ENCODE measurements at places on chromosomes 12 and 14.

DNA sequence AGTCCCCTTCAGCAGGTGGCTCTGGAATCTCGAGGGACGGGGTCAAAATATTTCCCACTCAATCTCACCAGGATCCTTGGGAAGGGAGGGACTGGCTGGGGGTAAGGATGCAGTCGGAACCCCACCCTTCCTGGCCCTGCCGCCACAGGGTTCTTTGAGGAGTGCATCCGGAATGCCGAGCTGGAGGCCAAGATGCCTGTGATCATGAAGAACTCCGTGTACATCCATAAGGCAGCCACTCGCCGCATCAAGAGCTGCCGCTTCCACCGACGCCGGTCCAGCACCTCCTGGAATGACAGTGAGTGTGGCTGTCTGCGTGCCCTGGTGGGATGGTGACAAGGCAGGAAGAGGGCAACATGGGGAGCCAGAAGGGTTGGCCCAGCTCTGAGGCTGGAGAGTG, 43.1 kb downstream of the PLEKHD1 start:
- no peaks in the 10 kb centered on the region for H3K36me3 ChIP-seq
- no peak overlapping the region for H3K4me3 ChIP-seq
- no peak overlapping the region for H3K27ac ChIP-seq
- DNase-seq = no peak
- H3K4me1 ChIP-seq = no peaks in the 10 kb centered on the region

GRCh38 chr12:53944209-53944608, 5.6 kb downstream of the HOXC13 start:
- no peak overlapping the region for H3K4me3 ChIP-seq
- no peak for DNase-seq
- no peak overlapping the region for H3K27ac ChIP-seq
- H3K27me3 ChIP-seq = peaks cover 97% of the 10 kb centered on the region
- H3K36me3 ChIP-seq = no peaks in the 10 kb centered on the region

- no peaks in the 10 kb centered on the region for H3K36me3 ChIP-seq
- H3K27ac ChIP-seq = no peak overlapping the region
- no peak overlapping the region for H3K4me3 ChIP-seq
- no peak for DNase-seq
- peaks cover 5% of the 10 kb centered on the region for H3K4me1 ChIP-seq
- no peaks in the 10 kb centered on the region for H3K27me3 ChIP-seq
These were observed 181.3 kb downstream of the CCDC59 start for GRCh38 chr12:82176761-82177490.

DNA sequence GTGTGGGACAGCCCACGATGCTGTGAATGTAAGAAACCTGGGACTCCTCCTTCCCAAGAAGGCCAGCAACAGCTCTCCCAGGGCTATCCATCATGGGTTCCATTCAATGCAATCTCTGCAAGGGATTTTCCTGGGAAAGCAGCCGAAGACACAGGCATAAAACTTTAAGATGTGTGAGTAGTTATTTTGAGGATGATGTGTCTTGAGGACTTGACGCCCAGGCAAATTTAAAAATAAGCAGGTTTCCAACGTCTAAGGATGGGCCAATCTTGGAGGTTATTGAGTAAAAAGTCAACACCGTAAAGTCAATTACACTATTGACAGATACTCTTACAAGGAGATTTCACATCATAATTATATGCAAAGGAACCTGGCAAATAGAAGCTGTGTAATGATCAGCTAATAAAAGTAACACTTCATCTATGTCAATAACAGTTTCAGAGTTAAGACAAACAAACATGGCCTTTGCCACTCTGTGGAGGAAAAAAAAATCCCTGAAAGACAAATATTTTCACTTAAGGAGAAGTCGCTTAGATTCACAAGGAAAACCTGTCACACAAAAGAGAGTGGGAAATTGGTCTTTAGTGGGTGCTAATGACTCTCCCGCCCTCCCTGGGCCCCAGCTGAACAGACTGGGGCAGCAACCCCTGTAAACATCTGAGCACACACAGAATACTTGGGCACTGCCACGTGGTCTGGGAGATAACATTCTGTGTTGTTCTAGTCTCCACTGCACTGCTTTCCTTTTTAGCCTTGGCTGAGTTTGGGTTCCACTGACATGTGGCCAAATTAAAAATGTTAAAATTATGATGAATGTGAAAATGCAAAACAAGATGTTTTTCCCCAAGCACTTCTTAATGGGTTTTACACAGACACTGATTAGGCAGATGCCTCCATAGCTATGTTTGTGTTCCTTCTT, 240.9 kb downstream of the FOXN3 start:
- no peak overlapping the region for H3K27ac ChIP-seq
- H3K36me3 ChIP-seq = peaks cover 54% of the 10 kb centered on the region
- no peaks in the 10 kb centered on the region for H3K27me3 ChIP-seq

- H3K4me3 ChIP-seq = no peak overlapping the region
- H3K27me3 ChIP-seq = no peaks in the 10 kb centered on the region
- no peak for DNase-seq
These were observed 37.9 kb downstream of the PTPN21 start for GRCh38 chr14:88516861-88517357.

- H3K27ac ChIP-seq = no peak overlapping the region
- no peak for DNase-seq
These were observed 8.3 kb downstream of the HOXC5 start for GRCh38 chr12:54041097-54041690.

DNA sequence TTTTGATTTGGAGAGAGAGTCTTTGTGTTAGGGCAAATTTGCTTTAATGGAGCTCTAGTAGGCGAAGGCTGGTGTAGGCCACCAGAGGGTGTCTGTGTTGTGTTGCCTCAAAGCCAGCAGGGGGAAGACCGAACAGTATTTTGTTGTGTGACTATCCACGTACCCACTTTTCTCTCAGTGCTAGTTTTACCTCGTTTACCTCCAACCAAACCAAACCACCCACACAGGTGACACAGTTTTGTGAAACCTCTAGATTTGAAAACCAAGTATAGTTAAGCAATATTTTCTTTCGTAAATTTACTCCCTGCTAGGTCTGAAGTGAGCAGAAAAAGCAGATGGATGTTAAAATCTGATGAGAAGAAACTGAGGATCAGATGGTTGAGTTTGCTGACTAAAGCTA, 36.3 kb upstream of the NPFF start:
- peaks cover 5% of the 10 kb centered on the region for H3K36me3 ChIP-seq
- peak; percentile 73 for DNase-seq
- no peak overlapping the region for H3K27ac ChIP-seq

DNA sequence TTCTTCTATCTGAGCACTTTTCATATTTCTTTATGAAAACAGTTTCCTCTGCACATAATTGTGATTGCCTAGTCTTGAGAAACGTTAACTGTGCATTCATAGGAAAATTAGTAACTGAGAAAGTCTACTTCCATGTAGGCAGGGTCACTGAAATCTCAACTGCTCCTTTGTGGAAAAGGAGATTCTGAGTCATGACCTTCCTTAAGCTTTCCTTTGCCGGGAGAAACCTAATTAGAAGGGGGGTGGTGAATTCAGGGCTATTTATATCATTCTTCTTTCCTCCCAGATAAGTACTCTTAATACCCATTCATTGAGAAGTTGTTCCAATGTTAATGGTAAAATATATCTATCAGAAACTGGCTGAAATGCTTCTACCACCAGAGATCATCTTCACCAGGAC, 751.0 kb upstream of the TMEM132C start:
- no peak overlapping the region for H3K4me3 ChIP-seq
- no peak for DNase-seq

DNA sequence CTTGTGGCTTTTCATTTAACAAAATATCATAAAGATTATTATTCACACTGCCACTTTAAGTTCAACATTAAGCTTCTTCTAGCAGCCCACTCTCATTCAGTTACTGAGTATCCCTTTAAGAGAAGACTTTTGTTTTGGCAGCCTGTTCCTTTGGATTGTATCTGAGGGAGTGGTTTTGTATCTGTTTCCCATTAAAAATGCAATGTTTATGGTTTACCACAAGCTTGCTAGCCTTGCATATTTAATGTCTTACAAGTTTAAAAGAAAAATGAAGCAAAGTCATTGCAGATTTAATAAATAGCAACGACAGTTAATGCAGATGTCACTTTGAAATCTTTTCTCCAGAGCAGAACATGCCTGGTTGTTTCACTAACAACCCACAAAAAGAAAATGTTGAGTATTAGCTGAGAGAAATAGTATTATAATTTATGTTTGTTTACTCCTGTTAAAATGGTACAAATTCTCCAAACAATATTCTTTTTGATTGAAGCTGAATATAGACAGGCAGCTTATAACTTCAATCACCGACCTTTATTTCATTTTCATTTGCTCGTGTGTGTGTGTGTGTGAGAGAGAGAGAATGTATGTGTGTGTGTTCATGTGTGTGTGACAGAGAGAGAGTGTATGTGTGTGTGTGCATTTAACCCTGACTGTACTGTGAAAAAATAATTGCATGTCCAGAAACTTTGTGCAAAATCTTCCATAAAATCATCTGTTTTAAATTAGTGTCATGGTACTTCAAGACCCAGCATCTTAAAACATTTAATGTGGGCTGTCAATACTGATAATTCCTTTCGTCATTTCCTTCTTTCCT, 1.8 kb downstream of the DCN start:
- no peaks in the 10 kb centered on the region for H3K27me3 ChIP-seq
- no peaks in the 10 kb centered on the region for H3K36me3 ChIP-seq
- H3K27ac ChIP-seq = no peak overlapping the region
- H3K4me1 ChIP-seq = no peaks in the 10 kb centered on the region

DNA sequence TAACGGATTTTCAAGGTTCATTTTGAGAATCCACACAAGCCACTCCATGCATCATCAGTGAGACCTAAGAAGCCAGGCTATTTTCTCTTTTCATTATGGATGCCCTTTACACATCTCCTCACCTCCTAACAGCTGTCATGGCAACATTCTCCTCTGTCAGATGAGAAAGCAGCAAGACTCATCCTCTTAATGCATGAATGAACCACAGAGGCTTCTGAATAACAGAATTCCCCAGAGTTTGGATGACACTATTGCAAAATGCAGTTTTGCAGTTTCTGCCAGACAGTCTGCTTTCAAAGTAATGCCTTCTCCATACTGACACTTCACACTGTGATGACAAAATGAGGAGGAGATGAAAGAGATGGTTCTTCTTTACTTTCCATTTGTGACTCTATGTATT, 286.7 kb upstream of the GRIP1 start:
- H3K27ac ChIP-seq = no peak overlapping the region
- no peak overlapping the region for H3K4me3 ChIP-seq
- no peaks in the 10 kb centered on the region for H3K27me3 ChIP-seq
- H3K36me3 ChIP-seq = no peaks in the 10 kb centered on the region

GRCh38 chr14:64800000-64800399, 79.7 kb downstream of the SPTB start:
- no peaks in the 10 kb centered on the region for H3K4me1 ChIP-seq
- H3K27ac ChIP-seq = no peak overlapping the region
- no peak overlapping the region for H3K4me3 ChIP-seq

GRCh38 chr12:107736914-107737313, 24.0 kb downstream of the PRDM4 start:
- DNase-seq = no peak
- no peaks in the 10 kb centered on the region for H3K4me1 ChIP-seq
- no peaks in the 10 kb centered on the region for H3K27me3 ChIP-seq
- no peak overlapping the region for H3K27ac ChIP-seq
- H3K4me3 ChIP-seq = no peak overlapping the region

GRCh38 chr12:22231078-22231477, 103.4 kb downstream of the ST8SIA1 start:
- H3K27ac ChIP-seq = no peak overlapping the region
- no peak for DNase-seq
- H3K36me3 ChIP-seq = no peaks in the 10 kb centered on the region
- H3K4me1 ChIP-seq = no peaks in the 10 kb centered on the region
- H3K27me3 ChIP-seq = no peaks in the 10 kb centered on the region
- H3K4me3 ChIP-seq = no peak overlapping the region

- no peaks in the 10 kb centered on the region for H3K27me3 ChIP-seq
- H3K36me3 ChIP-seq = no peaks in the 10 kb centered on the region
- no peak overlapping the region for H3K27ac ChIP-seq
- no peak for DNase-seq
- H3K4me1 ChIP-seq = no peaks in the 10 kb centered on the region
- H3K4me3 ChIP-seq = no peak overlapping the region
These were observed 165.4 kb upstream of the TMEM260 start for GRCh38 chr14:56414236-56414635.

- no peak for DNase-seq
- no peak overlapping the region for H3K27ac ChIP-seq
- no peaks in the 10 kb centered on the region for H3K36me3 ChIP-seq
- H3K4me1 ChIP-seq = no peaks in the 10 kb centered on the region
These were observed 50.5 kb downstream of the SYNE3 start for GRCh38 chr14:95465936-95466335.

DNA sequence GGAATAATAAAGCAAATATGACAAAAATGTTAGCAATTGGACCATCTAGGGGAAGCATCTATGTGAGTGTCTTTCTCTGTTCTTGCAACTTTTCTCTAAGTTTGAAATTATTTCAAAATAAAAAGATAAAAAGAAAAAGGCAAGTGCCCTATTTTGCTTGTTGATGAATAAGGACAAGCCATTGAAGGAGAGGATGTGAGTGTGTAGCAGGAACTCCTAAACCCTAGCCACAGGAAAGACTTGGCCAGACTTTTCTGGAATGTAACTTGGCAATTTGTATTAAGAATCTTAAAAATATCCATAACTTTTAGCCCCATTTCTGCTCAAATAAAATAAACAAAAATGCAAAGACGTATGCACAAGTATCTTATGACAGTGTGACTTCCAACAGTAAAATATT, 279.4 kb downstream of the CACNA1C start:
- H3K27ac ChIP-seq = no peak overlapping the region
- no peak for DNase-seq
- H3K36me3 ChIP-seq = no peaks in the 10 kb centered on the region
- no peaks in the 10 kb centered on the region for H3K4me1 ChIP-seq

DNA sequence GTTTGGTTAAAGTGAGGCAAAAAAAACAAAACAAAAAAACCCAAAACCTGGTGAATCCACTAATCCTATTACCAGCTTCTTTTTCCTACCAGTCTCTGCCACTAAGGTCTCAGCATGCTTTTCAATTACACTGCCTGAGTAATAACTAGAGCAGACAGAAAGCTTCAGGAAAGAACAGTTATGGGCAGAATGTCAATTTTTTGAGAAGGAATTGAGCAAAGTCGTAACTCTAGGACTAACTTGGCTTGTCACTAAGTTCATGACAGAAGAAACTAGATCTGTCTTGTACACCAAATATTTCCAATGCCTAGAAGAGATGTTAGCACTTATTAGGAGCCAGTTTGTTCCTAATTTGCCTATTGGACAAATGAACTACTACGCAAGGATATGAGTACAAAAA, 148.8 kb upstream of the CNOT2 start:
- H3K27ac ChIP-seq = no peak overlapping the region
- DNase-seq = no peak
- no peak overlapping the region for H3K4me3 ChIP-seq
- H3K4me1 ChIP-seq = no peaks in the 10 kb centered on the region
- H3K36me3 ChIP-seq = no peaks in the 10 kb centered on the region
- no peaks in the 10 kb centered on the region for H3K27me3 ChIP-seq

Data from H9 (cell line).